Cerebellar nuclear complex (tissue), 1 donor: ENCODE measurements at places on chromosomes 1 and 21.

DNA sequence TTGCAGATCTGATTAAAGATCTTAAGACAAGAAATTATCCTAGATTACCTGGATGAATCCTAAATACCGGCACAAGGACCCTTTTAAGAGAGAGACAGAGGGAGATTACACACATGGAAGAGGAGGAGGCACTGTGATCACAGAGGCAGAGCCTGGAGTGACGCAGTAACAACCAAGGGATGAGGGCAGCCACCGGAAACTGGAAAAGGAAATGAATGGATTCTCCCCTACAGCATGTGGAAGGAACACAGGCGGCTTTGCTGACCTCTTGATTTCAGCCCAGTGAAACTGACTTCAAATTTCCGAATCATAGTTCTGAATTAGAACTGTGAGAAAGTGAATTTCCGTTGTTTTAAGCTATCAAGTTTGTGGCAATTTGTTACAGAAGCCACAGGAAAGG lies 50.2 kb upstream of the IVNS1ABP start:
- no peak for DNase-seq

- no peak for DNase-seq
These were observed 1.3 kb downstream of the TOR1AIP2 start for GRCh38 chr1:179876300-179876715.

DNA sequence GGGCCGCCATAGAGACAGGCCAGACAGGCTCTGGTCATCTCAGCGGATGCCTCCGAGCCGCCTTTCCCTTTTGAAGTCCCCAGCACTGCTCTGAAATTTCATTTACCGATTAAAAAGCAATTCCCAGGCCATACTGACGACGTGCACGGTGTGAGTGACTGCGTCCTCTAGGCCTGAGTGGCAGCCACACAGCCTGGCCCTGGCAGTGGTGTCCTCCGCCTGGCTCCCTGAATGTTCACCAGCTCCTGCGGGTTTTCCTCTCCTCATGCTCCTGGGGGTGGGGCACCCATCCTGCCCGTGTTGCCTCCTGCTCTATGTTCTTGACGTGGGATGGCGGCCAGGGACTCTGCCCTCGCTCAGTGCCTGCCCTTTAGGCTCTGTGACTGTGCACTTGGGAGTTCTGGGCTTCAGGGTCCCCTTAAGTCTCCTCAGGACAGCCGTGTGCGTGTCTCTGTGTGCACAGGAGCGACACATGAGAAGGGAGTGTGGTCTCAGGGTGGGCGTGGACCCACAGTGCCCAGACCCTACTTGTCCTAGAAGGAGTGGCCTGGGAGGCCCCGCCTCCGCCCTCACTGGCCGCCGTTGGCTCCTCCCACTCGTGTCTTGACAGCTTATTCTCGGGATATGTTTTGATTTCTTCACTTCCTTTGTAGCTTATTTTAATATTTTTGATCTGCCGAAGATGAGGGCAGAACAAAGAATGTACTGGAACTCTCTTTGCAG lies 3.6 kb downstream of the SKI start:
- no peak for DNase-seq

GRCh38 chr1:160633330-160633903 lies 13.4 kb downstream of the SLAMF1 start:
- no peak for DNase-seq

- no peak for DNase-seq
These were observed 278.2 kb upstream of the C1orf105 start for GRCh38 chr1:172142324-172142723.
